ENCODE measurements at places on chromosomes 5 and 9. TPM values are rescaled to one million over a fixed set of nuclear protein-coding genes. Genes with fewer than 3 reads are reported as not detected.

DNA sequence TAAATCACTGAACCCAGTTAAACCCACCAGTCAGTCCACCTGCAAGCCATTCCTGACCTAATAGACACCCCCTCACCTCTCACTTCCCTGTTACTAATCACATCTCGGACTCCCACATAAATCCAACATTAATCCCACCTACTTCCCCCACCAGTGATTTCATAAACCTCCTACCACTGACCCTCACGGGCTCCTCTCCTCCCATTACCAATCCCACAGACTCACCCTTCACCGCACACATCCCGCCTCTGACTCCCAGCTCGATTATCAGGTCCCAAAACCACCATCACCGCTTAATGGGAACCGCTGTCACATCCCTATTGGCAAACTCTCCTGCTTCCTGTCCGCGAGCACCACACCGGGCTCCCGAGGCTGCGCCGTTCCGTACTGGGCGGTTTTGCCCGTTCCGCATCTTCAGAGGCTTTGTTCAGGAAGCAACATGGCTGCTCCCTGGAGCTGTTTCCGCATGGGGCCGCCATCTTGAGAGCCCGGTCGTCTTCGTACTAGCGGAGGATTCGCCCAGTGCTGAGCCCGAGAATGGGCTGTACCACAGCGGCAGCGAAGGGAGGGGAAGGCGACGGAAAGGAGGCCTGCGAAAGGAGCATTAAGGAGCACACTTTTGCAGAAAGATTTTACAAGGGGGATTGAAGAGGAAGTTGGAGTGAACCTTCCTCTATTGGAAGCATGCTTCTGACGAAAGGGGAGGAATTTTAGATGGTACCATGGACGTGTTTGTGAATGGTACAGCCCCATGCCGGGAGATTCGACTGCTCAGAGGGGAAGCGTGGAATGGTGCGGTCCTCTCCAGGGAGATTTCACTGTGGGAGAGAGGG is at the start of gene ZNF300:
Gene ZNF300, minus strand, starts transcription at position 502 of the 833 bp plus-strand sequence. CDS start 1,825 bp downstream, outside the sequence.
- H3K36me3 ChIP-seq = peaks cover 13% of the 10 kb centered on the region
- peak within 1 kb of the TSS; percentile 95 for H3K27ac ChIP-seq
- H3K4me1 ChIP-seq = no peaks in the 10 kb centered on the region
- H3K27me3 ChIP-seq = no peaks in the 10 kb centered on the region
- peak; percentile 92 for DNase-seq

DNA sequence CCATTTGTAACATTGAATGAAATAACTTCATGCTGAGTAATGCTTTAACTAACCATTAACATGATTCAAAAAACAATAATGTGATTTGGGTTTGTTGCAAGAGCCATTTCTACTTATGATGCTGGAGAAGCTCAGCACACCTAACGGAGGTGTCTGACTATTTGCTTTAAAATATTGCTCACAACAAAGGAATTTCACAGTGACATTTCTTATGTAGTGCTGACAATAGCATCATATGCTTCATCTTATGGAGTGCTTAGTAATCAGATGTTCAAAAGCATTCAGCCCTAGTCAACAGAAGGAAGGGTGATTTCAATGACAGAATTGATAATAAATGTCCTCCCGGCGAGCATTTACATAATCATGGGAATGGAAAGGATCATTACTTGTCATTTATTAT is 1003.3 kb upstream of the COX7C start:
- no peak overlapping the region for H3K4me3 ChIP-seq
- no peaks in the 10 kb centered on the region for H3K27me3 ChIP-seq
- no peak overlapping the region for H3K27ac ChIP-seq
- H3K4me1 ChIP-seq = no peaks in the 10 kb centered on the region
- DNase-seq = no peak
- H3K36me3 ChIP-seq = peaks cover 6% of the 10 kb centered on the region

DNA sequence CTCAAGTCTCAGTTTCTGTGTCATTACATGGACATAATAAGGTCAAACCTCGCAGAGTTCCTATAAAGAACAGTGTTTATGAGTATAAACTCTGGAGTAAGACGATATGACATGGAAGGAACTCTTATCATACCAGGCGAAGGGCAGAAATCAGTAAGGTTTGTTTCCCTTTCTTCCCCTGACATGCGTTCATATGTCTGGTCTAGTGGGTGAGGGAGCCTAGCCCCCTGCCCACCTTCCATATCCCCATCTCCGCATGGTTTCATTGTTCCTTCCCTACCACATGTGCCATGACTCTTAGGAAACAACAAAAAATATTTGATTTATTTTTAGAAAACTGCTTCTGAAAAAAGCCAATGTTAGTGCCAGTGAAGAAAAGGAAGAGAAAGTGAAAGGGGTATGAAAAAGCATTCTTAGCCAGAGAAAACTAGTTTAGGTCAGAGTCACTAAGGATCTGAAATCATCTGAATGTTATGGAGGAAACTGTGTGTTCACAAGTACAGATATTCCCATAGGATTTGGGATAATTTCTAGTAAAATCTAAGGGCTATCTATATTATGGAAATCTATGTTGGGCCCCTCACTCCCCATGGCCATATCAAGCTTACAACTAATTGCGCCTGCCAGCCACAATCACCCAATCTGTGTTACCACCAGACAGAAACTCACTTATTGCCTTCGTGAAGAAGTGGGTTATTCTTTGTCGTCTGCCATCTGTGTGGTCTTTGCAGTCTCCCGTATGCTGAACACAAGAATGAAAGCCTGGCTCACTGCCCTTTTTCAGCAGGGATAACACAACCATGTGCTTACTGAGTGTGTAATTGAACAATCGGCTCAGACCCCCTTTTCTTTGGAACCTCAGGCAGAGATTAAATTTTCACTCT is 19.9 kb upstream of the HMHB1 start:
- no peak overlapping the region for H3K27ac ChIP-seq
- no peak for DNase-seq
- no peaks in the 10 kb centered on the region for H3K4me1 ChIP-seq
- no peak overlapping the region for H3K4me3 ChIP-seq
- H3K27me3 ChIP-seq = no peaks in the 10 kb centered on the region

DNA sequence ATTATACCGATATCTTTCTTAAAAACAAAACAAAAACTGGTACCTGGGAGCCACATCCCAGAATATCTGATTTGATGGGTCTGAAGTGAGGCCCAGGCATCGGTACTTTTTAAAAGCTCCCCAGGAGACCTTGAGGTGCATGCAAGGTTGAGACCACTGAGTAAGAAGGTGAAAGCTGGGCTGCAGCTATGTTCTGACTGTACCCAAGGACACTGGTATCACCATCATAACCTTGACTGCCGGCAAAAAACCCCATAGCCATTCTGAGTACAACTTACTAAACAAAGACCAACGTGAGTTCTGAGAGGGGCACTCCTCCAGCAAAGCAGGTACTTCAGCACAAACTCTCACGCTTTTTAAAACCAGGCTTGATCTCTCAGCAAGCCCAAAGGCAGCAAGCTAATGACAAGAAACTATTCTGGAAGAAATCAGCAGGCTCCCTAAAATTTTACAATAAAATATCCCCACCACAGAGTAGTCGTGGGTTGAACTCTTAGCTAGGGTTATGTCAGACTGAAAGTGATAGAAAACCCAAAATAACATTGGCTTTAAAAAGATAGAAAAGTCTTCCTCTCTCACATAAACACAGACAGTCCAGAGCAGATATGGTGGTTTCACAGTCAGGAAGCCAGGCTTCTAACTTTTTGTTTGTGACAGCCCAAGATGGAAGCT is 263.9 kb downstream of the SAXO1 start:
- H3K27me3 ChIP-seq = no peaks in the 10 kb centered on the region
- no peaks in the 10 kb centered on the region for H3K36me3 ChIP-seq
- no peak for DNase-seq

DNA sequence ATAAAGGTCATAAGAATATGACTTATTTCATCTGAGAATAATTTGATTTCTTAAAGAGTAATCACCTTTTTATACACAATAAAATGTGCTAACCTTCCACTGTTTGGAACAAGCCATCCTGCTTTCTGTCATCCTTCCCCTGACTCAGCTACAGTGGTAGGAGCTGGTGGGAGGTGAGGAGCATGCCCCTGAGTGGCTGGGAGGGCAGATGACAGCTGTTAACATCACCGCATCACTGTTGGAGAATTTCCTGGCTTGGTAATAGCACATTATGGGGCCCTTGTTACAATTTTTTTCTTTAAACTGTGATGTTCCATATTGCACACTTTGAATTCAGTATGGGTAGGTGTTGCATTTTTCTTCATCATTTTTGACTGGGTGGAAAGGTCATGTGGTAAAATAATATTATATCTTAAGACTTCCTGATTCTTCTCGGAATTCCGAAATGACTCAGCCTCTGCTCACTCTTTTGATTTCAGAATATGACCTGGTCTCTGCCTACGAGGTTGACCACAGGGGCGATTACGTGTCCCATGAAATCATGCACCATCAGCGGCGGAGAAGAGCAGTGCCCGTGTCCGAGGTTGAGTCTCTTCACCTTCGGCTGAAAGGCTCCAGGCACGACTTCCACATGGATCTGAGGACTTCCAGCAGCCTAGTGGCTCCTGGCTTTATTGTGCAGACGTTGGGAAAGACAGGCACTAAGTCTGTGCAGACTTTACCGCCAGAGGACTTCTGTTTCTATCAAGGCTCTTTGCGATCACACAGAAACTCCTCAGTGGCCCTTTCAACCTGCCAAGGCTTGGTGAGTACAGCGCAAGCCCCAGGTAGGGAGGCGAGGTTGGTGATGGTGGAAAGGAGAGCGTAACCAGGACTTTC is 5.8 kb downstream of the ADAMTS16 start:
- H3K4me1 ChIP-seq = no peaks in the 10 kb centered on the region
- H3K4me3 ChIP-seq = no peak overlapping the region
- no peak for DNase-seq
- no peak overlapping the region for H3K27ac ChIP-seq
- H3K36me3 ChIP-seq = no peaks in the 10 kb centered on the region

DNA sequence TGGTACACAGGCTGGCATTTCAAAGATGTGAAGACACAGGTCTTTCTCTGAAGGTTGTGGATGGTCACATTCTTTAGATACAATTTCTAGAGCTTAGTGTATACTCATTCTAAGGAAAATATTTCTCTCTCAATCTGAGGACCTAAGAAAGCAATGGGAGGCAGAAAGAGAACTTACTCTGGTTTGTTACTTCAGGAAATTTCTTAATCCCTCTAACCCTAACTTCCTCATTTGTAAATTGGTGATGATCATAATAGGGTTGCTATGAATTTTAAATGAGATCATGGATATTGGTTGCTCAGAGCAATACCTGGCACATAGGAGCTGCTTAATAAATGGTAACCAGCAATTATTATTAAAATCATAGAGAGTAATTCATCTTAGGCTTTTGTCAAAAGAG is 22.1 kb downstream of the FAM170A start:
- H3K4me1 ChIP-seq = no peaks in the 10 kb centered on the region
- no peaks in the 10 kb centered on the region for H3K36me3 ChIP-seq
- no peak for DNase-seq
- H3K27me3 ChIP-seq = no peaks in the 10 kb centered on the region
- H3K27ac ChIP-seq = no peak overlapping the region

DNA sequence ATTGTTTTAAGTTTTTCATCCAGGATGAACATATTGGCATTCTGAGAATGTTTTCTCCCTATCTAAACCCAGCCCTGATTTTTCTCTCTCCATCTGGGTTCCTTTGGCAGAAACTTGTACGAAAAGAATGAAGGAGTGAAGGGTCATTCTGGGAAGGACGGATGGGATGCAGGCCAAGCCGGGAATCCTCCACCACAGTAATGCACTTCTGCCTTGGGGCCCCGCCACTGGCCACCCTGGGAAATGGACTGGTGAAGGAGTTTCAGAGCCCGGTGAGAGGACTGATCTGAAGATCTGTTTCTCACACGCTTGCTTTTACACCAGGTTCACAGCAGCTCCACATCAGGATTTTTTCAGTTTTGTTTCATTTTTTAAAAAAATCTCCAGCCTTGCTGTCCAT is 554.8 kb downstream of the BNC2 start:
- no peaks in the 10 kb centered on the region for H3K4me1 ChIP-seq
- no peak overlapping the region for H3K4me3 ChIP-seq
- no peak overlapping the region for H3K27ac ChIP-seq
- DNase-seq = no peak

DNA sequence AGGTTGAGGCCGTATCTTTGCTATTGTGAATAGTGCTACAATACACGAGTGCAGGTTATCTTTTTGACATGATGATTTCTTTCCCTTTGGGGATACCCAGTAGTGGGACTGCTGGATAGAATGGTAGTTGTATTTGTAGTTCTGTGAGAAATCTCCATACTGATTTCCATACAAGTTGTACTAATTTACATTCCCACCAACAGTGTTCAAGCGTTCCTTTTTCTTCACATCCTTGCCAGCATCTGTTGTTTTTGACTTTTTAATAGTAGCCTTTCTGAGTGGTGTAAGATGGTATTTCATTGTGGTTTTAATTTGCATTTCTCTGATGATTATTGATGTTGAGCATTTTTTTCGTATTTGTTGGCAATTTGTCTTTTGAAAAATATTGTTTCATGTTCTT is 41.4 kb downstream of the CNOT6 start:
- no peak overlapping the region for H3K27ac ChIP-seq
- H3K4me3 ChIP-seq = no peak overlapping the region
- no peak for DNase-seq
- no peaks in the 10 kb centered on the region for H3K27me3 ChIP-seq
- H3K36me3 ChIP-seq = peaks cover 44% of the 10 kb centered on the region

GRCh38 chr5:128199611-128200010 is 116.0 kb downstream of the SLC12A2 start:
- no peaks in the 10 kb centered on the region for H3K36me3 ChIP-seq
- no peak overlapping the region for H3K27ac ChIP-seq
- H3K4me3 ChIP-seq = no peak overlapping the region
- no peaks in the 10 kb centered on the region for H3K27me3 ChIP-seq
- H3K4me1 ChIP-seq = peaks cover 14% of the 10 kb centered on the region
- DNase-seq = no peak

DNA sequence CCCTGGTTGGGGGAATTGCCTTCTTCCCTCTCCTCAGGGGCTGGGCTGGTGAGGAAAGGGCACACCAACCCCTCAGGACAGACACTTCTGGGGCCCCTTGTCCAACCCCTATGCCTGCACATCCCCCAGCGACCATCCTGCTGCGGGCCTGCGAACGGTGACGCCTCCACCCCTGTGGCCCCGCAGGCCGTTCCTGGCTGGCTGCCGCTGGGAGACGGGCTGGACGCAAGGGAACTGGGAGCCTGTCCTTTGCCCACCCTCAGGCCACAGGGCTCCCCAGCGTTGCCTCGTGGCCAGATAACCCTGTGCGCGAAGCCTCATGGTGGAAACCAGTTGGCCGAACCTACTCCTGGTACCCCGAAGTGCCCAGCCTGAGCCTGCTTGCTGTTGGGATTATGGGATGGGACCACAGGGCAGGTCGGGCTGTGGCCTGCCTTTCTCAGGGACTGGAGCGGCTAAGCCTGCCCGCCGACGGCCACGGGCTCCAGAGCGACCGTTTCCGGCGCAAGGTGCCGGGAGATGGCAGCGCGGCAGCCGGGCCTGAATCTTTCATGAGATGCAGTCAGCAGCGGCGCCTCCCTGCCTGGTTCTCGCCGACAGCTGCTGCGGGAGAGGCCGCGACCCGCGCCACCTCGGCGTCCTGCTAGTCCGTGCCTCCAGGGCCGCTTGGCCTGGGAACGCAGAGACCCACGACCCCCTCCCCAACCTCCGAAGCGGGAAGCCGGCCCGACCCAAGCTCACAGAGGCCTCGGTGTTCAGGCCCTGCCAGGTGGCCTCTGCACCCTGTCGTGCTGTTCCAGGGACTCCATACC is 6.5 kb upstream of the PITX1 start:
- no peak overlapping the region for H3K4me3 ChIP-seq
- no peaks in the 10 kb centered on the region for H3K36me3 ChIP-seq
- no peak overlapping the region for H3K27ac ChIP-seq
- H3K4me1 ChIP-seq = peaks cover 16% of the 10 kb centered on the region
- no peaks in the 10 kb centered on the region for H3K27me3 ChIP-seq

DCAF10 gene
- 21.1 TPM for total RNA-seq

SEMA4D gene
- total RNA-seq = 5.1 TPM

ORM2 gene
- 0.98 TPM for total RNA-seq

SLC34A1 gene
- not detected for total RNA-seq

PPP2R2B gene
- not detected for total RNA-seq

TAF1L gene
- total RNA-seq = 0.02 TPM

RAB14 gene
- total RNA-seq = 48.4 TPM

ADAMTS2 gene
- total RNA-seq = not detected

ARID3C gene
- not detected for total RNA-seq
